ENCODE measurements at places on chromosomes 5 and 9. TPM values are rescaled to one million over a fixed set of nuclear protein-coding genes. Genes with fewer than 3 reads are reported as not detected.

HTR4 gene
- not detected for total RNA-seq

CDKN2B gene
- 37.2 TPM for total RNA-seq

CDH6 gene
- total RNA-seq = 40.0 TPM

KDM4C gene
- total RNA-seq = 34.5 TPM

HEMGN gene
- not detected for total RNA-seq

NSUN2 gene
- 38.5 TPM for total RNA-seq

SPINK7 gene
- not detected for total RNA-seq
